ENCODE measurements at places on chromosomes 7 and 10. TPM values are rescaled to one million over a fixed set of nuclear protein-coding genes. Genes with fewer than 3 reads are reported as not detected.

- no peaks in the 10 kb centered on the region for H3K36me3 ChIP-seq
- H3K27me3 ChIP-seq, result no peaks in the 10 kb centered on the region
- H3K27ac ChIP-seq, result no peak overlapping the region
Observed at GRCh38 chr7:112223310-112223709, 16.8 kb downstream of the ZNF277 start.

DNA sequence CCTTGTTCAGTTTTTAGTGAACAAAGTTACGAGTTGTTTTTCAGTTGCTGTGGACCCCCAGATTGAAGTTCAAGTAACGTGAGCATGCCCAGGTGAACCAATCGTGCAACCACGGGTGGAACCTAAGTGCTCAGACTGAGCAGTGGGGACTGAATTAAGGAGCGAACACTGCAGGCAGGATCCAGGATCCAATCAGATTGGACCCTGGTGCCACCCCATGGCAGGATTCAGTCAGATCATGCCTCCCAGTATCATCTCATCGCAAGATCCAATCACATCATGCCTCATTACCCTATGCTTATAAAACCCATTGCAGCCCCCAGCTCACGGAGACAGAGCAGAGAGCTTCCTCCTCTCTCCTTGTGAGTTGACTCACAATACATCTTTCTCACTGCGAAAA, 80.9 kb downstream of the PFKFB3 start:
- no peak overlapping the region for H3K27ac ChIP-seq
- H3K36me3 ChIP-seq, result no peaks in the 10 kb centered on the region
- no peak overlapping the region for H3K4me3 ChIP-seq
- DNase-seq, result no peak
- peaks cover 9% of the 10 kb centered on the region for H3K4me1 ChIP-seq
- no peaks in the 10 kb centered on the region for H3K27me3 ChIP-seq

GPR146 gene
- 3.4 TPM for total RNA-seq

- no peaks in the 10 kb centered on the region for H3K27me3 ChIP-seq
- H3K27ac ChIP-seq, result no peak overlapping the region
- DNase-seq, result no peak
- no peaks in the 10 kb centered on the region for H3K4me1 ChIP-seq
- H3K36me3 ChIP-seq, result no peaks in the 10 kb centered on the region
- H3K4me3 ChIP-seq, result no peak overlapping the region
Observed at GRCh38 chr7:32605032-32605431, 109.7 kb downstream of the AVL9 start.

DNA sequence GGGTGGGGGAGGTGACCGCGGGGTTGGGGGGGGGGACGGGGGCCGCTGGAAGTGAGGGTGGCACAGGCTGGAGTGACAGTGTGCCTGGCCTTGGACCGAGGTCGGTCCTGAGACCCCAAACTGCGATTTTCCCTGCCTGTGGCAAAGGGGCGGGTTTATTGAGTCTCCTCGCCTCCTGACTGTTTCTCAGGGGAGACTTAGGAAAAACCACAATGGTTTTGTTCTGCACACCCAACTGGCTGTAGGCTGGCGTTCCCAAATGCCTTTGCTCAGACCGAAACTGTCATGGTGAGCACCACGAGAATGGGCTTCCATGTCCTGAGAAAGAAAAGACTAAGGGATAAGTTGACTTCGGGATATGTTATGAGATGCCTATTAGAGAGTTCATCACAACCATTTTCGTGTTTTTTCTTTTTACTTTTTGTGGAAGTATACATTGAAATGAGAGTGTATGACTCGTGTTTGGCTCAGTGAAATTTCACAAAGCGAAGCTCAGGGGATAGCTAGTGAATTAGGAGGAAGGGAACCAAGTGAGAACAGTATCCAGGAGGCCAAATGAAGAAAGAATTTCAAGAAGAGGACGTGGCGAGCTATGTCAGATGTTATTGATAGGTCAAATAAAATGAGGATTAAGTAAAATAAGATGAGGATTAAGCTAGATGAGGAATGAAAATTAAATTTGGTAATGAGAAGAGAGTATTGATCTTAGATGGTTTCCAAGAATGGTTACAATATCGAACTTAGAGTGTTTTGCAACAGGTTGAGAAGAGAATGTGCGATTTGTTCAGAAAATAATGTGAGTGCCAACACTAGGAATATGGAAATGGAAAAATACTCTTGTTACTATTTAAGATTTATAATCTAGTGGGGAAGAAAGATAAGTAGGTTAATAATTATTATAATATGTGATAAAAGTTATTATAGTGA, 918 bp downstream of the NET1 start:
- H3K27me3 ChIP-seq, result no peaks in the 10 kb centered on the region
- peak overlapping the region; percentile 89 for H3K4me3 ChIP-seq
- DNase-seq, result peak; percentile 53
- H3K4me1 ChIP-seq, result no peaks in the 10 kb centered on the region
- H3K27ac ChIP-seq, result peak overlapping the region; percentile 59

- H3K4me1 ChIP-seq, result peaks cover 18% of the 10 kb centered on the region
- DNase-seq, result peak; percentile 43
- peaks cover 3% of the 10 kb centered on the region for H3K27me3 ChIP-seq
Observed at GRCh38 chr10:28681291-28681763, 4.0 kb downstream of the BAMBI start.

DNA sequence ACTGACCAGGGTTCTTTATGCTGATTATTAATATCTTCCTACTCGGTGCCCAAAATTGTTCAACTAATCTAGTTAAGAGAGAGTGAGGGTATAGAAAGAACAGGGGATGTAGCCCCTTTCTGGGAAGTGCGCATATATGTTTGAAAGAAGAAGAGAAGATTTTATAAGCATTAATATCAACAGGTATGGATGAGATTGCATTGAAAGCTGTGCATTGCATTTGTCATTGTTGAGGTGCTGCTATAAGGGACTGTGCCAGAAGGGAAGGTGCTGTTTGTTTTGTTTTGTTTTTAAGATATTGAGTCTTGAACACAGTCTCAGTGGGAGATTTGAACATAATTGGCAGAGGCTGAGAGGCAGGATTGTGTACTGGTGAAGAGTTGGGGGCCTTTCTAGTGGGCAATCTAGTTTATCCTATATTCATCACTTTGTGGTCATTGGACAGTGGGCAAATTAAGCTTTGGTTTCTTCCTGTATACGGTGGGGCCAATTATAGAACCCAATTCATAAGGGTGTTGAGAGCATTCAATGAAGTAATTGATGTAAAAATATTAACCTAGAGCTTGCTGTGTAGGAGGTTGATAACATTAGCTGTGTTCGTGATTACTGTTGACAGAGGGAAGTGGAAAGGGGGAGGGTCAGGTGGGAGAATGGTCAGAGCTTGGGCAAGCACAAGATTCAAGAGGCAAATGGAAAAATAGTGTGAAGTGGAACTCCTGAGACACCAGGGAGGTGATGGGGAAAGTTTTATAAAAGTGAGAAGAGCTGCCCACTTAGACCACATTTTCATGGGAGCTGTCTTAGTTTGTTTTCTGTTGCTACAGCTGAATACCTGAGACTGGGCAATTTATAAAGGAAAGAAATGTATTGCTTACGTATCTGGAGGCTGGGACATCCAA, 19.9 kb upstream of the PCGF5 start:
- H3K27ac ChIP-seq, result no peak overlapping the region
- H3K27me3 ChIP-seq, result no peaks in the 10 kb centered on the region
- no peak for DNase-seq

DNA sequence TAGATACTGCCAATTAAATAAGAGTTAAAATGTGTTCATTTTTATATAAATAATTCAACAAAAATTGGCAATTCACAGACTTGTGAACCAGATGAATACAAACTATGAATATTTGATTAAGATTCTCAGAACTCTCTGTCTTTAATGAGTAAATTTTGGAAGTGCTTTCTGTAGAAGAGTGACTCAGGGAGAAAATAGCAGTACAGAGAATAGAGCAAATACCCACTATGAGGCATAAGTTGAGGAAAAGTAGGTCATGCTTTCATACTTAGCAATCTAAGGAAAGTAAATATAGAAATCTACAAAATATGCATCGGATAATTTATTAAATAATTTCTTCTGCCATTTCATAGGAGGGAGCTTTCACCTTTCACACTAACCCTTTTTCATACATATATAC, 117.7 kb upstream of the TMEM106B start:
- H3K36me3 ChIP-seq, result no peaks in the 10 kb centered on the region
- H3K27ac ChIP-seq, result no peak overlapping the region
- DNase-seq, result no peak
- no peaks in the 10 kb centered on the region for H3K4me1 ChIP-seq
- H3K27me3 ChIP-seq, result no peaks in the 10 kb centered on the region

CHST15 gene
- total RNA-seq, result 20.6 TPM

DNA sequence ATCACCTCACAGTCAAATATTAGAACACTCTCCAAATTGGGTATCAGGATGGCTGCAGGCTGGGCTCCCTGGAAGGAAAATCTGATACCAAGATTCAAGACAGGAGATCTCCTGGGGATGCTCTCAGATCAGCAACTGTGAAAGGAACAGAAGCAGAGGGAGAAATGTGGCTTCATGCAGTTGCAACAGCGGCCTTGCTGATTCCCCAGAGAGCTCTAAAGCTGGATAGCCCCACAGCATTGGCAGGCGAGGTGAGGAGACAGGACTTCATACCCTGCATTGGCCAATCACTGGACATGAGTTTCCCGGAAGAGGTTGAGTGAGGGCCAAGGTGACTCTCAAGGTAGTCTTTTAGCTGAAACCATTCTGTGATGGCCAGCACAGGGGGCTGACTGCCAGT, 190.6 kb downstream of the PTPN20 start:
- no peak overlapping the region for H3K27ac ChIP-seq
- no peak for DNase-seq
- H3K27me3 ChIP-seq, result no peaks in the 10 kb centered on the region
- H3K4me3 ChIP-seq, result no peak overlapping the region

- peak; percentile 64 for DNase-seq
- H3K27ac ChIP-seq, result no peak overlapping the region
- peaks cover 9% of the 10 kb centered on the region for H3K4me1 ChIP-seq
- H3K27me3 ChIP-seq, result no peaks in the 10 kb centered on the region
- H3K4me3 ChIP-seq, result no peak overlapping the region
Observed at GRCh38 chr10:24556750-24557742, 166.6 kb downstream of the ARHGAP21 start.

GRCh38 chr7:105744258-105744657, 132.1 kb downstream of the ATXN7L1 start:
- no peaks in the 10 kb centered on the region for H3K27me3 ChIP-seq
- DNase-seq, result no peak
- no peaks in the 10 kb centered on the region for H3K4me1 ChIP-seq
- H3K27ac ChIP-seq, result no peak overlapping the region
- H3K4me3 ChIP-seq, result no peak overlapping the region

DNA sequence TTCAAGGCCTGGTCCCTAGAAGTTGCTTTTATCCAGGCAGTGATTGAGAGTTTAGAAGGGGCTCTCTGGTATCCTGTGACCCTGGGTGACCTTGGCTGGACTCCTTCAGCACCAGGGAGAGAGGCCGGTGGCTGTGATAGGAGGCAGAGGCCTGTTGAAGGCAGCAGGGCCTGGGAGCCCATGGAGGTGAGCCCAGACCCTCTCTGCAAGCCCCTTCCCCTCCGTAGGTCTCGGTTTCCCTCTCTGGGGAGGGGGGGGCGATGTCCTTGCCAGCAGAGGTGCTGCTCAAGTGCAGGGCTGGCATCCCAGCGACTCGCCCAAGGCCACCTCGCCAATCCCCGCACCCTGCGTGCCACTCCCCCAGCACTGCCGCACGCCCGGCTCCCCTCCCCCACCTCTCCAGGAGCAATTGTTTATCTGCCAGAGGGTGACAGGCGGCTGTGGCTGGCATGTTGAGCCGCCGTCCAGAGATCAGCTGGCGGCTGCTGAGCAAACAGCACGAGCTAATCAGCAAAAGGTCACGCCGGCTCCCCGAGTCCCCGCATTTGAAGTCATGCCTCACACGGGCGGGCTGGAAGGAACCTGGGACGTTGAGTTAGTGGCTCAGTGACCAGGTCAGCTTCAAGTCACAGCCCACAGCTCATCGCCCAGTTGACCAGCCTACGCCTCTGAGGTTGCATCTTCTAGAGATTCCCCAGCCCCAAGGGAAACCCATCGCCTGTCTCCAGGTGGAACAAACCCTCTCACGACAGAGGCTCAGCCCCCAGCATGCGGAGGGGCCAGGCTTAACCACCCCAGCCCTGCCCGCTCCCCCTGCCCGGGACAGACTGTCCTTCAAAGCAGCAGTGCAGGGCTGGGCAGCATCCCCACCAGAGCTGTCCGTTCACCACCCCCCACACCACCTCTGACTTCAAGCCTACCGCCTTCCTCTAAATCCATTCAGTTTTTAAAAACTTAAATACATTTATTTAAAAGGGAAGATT, 43.7 kb downstream of the ELFN1 start:
- no peaks in the 10 kb centered on the region for H3K27me3 ChIP-seq
- H3K36me3 ChIP-seq, result no peaks in the 10 kb centered on the region
- peaks cover 12% of the 10 kb centered on the region for H3K4me1 ChIP-seq
- DNase-seq, result no peak
- no peak overlapping the region for H3K4me3 ChIP-seq
- H3K27ac ChIP-seq, result no peak overlapping the region

GRCh38 chr7:39720586-39720985, 97.2 kb downstream of the RALA start:
- H3K27ac ChIP-seq, result no peak overlapping the region
- H3K4me1 ChIP-seq, result no peaks in the 10 kb centered on the region
- H3K27me3 ChIP-seq, result no peaks in the 10 kb centered on the region
- peak; percentile 63 for DNase-seq
- no peak overlapping the region for H3K4me3 ChIP-seq

- DNase-seq, result peak; percentile 52
- no peak overlapping the region for H3K4me3 ChIP-seq
- no peaks in the 10 kb centered on the region for H3K4me1 ChIP-seq
- no peaks in the 10 kb centered on the region for H3K27me3 ChIP-seq
- H3K27ac ChIP-seq, result no peak overlapping the region
- H3K36me3 ChIP-seq, result no peaks in the 10 kb centered on the region
Observed at GRCh38 chr7:95441042-95441823, 6.4 kb upstream of the PON2 start.

DNA sequence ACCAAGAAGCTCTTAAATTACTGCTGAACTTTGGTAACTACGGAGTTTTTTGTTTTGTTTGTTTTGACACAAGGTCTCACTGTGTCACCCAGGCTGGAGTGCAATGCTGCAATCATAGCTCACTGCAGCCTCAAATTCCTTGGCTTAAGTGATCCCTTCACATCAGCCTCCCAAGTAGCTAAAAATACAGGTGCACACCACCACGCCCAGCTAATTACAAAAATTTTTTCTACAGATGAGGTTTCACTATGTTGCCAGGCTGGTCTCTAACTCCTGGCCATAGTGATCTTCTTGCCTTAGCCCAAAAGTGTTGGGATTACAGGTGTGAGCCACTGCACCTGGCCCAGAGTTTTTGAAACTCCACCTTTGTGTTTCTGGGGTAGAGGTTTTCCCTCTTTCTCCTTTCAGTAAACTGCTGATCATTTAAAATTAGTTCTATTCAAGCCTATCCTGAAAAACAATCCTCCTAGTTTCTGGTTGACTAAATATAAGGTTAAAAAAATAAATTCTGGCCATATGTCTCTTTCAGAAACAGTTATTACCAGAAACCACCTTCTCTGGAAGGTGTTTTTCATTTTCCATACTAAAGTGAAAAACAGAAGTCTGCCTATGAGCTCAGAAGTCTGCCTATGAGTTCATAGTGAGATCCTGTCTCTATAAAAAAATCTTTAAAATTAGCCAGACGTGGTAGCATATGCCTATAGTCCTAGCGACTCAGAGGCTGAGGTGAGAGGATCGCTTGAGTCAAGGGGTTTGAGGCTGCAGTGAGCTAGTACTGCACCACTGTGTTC, 63.9 kb downstream of the VOPP1 start:
- H3K27me3 ChIP-seq, result no peaks in the 10 kb centered on the region
- peaks cover 18% of the 10 kb centered on the region for H3K4me1 ChIP-seq
- no peak overlapping the region for H3K27ac ChIP-seq
- no peaks in the 10 kb centered on the region for H3K36me3 ChIP-seq

IDI1 gene
- total RNA-seq, result 63.2 TPM

GRCh38 chr10:80289451-80290287, at the start of gene MAT1A:
TSS of gene MAT1A (minus strand) at chr10:80289658. CDS start at chr10:80289423, 235 bp downstream.
- no peak within 1 kb of the TSS for H3K4me3 ChIP-seq
- no peak within 1 kb of the TSS for H3K27ac ChIP-seq
- H3K36me3 ChIP-seq, result no peaks in the 10 kb centered on the region

Measured in astrocyte (in vitro differentiated cells and primary cell).